Stimulated activated CD8-positive, alpha-beta memory T cell treated with anti-CD3 and anti-CD28 coated beads, Interleukin-7, amount 100 ng/mL, for 4 hours (primary cell): ENCODE measurements at places on chromosomes 3 and 15.

- DNase-seq = no peak
These were observed 59.7 kb downstream of the SEMA3G start for GRCh38 chr3:52385157-52385556.

GRCh38 chr3:65978116-65978515 is 60.6 kb downstream of the MAGI1 start:
- DNase-seq = no peak

GRCh38 chr15:71501344-71502076 is 308.8 kb upstream of the NR2E3 start:
- no peak for DNase-seq

DNA sequence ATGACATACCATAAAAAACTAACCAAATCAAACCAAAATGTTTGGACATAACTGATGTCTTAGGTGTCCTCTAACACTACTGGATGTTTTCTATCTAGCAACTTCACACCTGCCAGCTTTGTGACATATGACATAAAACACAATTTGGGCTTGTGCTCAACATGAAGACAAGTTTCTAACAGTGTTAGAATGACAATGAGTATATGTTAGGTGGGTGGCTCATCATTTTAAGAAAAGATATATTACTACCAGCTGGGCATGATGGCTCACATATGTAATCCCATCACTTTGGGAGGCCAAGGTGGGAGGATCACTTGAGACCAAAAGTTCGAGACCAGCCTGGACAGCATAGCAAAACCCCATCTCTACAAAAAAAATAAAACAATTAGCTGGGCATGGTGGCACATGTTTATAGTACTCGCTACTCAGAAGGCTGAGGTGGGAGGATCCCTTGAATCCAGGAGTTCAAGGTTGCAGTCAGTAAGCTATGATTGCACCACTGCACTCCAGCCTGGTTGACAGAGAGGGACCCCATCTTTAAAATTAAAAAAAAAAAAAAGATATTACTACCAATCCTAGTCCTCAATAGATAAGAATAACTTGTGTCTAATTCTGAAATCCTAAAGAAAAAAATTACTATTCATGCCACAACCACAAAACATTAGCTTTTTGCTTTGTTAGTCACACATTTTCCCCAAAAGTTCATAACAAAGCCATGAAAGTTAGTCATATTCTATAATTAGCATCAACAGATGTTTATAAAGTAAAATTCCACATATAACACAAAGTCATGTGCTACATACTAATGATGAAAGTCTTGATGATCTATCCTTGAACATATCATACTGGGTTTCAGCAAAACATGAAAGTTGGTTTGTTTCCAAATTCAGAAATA is 59.9 kb downstream of the LRRFIP2 start:
- DNase-seq = no peak

GRCh38 chr15:76636059-76636458 is 269.1 kb downstream of the SCAPER start:
- no peak for DNase-seq

- DNase-seq = no peak
These were observed 220.0 kb upstream of the UBE2E2 start for GRCh38 chr3:22982981-22983587.

DNA sequence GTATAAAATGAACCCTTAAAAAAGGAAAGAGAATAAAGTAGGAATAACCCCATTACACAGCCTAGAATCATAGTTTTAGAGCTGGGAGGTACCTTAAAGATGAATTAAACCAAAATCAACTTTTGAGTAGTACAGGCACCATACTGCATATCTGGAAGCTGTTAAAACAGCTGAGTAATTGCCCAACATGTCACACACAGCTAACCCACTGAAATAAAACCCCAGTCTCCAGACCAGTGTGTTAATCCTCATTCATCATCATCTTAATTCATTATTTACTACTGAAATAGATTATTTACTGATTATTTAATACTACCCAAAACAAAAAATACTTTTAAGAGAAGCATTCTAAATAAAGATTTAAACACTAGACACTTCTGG is 52.8 kb downstream of the GPR160 start:
- DNase-seq = no peak

DNA sequence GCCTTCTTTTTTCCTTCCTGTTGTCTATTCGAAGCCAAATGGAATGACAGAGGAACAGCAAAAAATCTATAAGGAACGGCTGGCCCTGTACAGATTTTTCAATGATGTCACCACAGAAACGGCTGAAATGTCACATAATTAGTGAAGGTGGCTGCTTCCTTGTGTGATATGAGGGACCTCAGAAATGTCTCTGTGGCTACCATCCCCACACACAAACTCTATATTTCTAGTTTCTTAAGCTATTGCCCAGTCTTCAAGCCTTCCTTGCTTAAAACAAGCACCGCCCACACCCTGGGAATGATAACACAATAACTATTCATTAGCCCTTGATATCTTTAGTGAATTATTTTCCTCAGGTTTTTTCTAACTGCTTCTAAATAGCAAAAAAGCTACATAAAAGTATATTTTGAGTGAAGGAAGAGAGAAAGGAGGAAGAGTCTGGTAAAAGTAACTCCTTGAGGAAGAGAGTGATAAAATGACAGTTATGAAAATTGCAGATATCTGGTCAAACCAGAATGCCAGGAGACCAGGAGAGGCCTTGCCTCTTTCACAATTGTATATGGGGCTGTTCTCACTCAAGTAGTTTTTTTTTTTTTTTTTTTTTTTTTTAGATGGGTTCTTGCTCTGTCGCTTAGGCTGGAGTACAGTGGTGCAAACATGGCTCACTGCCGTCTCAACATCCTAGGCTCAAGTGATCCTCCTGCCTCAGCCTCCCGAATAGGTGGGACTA is 38.7 kb downstream of the FMN1 start:
- no peak for DNase-seq

GRCh38 chr15:42203891-42204290 is 4.2 kb downstream of the VPS39 start:
- no peak for DNase-seq

DNA sequence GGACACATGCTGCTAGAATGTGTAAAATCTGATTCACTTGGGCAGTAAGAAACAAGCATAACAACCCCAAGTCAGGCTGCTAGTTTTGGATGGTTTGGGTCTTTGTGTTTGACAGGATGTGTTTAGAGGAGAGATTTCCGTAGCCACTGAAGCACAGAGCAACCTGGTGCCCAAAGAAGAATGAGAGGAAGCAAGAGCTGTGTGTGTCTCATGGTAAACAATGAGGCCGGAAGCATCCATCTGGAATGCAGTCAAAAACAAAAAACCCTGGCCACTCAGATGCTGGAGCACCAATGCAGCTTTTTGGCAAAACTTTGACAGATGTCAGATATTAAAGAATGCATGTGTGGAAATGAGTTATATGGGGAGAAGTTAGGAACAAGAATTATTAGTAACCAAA is 39.4 kb upstream of the SNRK start:
- DNase-seq = no peak

DNA sequence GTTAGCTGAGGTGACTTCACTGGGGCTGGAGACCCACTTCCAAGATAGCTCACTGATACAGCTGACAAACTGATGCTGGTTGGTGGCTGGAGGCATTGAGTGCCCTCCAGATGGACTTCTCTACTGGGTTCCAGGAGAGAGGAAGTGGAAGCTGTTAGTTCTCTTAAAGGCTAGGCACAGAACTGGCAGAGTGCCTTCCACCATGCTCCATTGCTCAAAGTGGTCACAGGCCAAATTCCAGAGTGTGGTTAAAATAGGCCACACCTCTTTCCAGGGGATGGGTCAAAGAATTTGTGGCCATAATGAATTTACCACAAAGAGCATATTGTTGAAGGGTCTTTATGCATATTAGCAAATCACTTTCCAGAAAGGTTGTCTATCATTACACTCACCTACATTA is 74.2 kb downstream of the NMD3 start:
- DNase-seq = no peak
